A549 (cell line): ENCODE measurements at places on chromosomes 2 and 18. TPM values are rescaled to one million over a fixed set of nuclear protein-coding genes. Genes with fewer than 3 reads are reported as not detected.

DNA sequence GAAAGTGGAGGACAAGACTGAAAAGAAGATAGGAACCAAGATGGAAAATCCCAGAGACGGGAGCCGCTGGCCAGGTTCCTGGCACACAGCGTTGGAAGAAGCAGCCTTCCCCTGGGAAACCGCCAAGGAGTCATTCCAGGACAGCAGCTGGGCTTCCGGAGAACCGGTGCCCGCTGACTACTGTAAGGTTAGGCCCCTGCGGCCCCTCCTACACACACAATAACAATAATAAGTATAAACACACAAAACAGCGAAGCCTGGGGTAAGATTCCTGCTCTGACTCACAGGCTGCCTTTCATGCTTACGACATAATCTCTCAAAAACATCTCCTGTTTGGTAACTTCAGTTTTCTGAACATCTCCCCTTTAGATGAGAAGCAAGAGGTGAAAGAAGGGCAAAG lies 28.1 kb upstream of the MYCN start:
- DNase-seq = peak; percentile 56

GRCh38 chr2:233242231-233242927 lies 9.1 kb upstream of the ATG16L1 start:
- no peak for DNase-seq

- no peak for DNase-seq
These were observed 264.9 kb downstream of the ALPK2 start for GRCh38 chr18:58363767-58364540.

DNA sequence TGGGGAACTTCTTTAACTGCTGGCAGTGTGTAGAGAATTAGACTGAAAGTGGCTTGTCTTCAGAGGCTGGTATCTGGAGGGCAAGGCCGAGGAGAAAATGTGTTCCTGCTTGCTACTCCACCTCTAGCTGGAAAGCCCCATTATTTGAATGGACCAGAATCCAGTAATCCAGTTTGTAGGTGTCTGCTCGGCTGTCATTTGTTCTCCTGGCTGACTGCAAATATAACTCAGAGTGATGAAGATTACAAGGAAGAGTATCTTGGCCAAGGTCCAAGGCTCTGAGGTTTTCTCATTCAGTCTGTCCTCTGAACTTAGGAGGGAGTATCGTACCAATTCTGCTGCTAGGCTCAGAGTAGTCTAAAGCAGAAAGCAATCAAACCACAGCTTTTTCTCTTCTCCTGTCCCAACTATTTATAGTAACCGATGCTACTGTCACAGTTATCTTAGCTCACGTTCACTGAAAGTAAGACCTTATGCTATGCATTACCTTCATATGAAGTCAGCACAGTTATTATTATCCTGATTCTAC lies 228.6 kb downstream of the SETBP1 start:
- DNase-seq = no peak

GRCh38 chr2:64923385-64923710 lies 65.9 kb upstream of the SLC1A4 start:
- DNase-seq = no peak

The CCDC74B gene
- polyA plus RNA-seq = 4.8 to 5.4 TPM (median 5.0 TPM) in 3 replicates
